ENCODE measurements at places on chromosomes 16 and 17.

DNA sequence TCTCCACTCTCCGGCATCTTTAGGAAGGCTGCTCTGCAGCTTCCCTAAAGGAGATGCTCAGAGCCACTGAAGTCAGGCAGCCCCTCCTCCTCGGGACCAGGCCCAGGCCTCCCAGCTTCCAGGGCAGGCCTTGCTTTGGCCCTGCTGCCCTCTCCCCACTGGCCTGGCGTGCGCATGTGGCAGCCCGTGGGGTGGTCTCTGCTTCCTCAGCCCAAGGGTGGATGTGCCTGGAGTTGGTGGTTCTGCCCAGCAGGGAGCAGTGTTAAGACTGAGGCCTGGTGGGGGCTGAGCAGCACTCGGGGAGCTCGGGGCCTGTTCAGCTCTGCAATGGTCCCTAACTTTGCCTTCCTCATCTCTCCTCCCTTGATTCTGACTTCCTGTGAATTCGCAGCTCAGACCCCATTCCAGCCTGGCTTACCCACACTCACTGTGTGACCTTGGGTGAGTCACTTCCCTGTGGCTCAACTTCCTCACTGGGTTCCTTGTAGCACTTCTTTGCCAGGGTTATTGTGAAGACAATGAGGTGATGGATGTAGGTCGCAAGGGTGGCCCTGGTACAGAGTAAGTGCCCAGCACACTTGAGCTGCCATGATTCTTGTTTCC, 63.2 kb downstream of the NKD1 start:
- no peak for DNase-seq

- DNase-seq = no peak
Measured at GRCh38 chr17:823501-823902, 41.3 kb downstream of the MRM3 start.

DNA sequence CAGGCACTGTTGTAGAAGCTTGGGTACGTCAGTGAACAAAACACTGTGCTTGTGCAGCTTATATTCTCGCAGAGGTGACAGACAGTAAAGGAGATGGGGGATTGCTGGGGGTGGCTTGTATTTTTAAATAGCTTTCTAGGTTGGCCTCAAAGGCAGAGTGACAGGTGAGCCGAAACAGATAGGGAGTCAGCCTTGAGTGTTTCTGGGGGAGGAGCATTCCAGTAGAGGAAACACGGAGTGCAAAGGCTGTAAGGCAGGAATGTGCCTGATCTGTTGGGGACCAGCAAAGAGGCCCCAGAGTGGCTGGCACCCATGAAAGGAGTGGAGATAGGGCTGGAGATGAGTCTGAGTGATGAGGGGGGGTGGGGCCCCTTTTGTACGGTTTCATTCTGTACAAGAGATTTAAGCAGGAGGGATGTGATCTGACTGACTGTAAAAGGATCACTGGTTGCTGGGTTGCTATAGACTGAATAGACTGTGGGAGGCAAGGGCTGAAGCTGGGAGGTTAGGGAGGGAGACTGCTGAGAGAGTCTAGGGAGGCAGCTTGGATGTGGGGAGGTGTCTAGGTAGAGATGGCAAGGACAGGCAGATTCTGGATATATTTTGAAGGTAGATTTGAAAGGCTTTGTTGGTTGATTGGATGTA, 15.2 kb downstream of the NUP93 start:
- DNase-seq = no peak

DNA sequence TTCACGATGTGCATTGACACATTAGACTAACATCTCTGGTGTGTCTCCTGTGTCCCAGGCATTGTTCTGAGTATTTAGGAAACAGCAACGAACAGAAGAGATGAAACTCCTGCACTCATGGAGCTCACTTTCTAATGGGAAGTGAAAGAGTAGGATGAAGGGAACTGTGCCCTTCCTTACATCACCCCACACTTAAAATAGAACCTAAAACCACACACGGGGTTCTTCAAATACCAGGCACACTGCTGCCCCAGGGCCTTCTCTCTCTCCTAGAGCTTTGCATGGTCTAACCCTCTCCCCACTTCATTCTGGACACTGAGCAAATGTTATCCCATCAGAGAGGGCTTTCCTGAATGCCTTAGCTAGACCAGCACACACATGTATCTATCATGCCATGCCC, 33.7 kb downstream of the TRIM25 start:
- DNase-seq = no peak

DNA sequence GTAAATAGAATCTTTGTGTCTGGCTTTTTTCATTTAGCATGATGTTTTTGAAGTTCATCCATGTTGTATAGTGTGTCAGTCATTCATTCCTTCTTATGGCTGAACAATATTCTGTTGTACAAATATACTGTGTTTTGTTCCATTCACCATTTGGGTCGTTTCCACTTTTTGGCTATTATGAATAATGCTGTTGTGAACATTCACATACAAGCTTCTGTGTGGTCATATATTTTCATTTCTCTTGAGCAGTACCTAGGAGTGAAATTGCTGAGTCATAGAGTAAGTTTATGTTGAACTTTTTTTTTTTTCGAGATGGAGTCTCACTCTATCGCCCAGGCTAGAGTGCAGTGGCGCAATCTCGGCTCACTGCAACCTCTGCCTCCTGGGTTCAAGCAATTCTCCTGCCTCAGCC, 32.3 kb upstream of the TAOK1 start:
- DNase-seq = no peak

GRCh38 chr16:3281222-3281820, 2.0 kb upstream of the ZNF263 start:
- DNase-seq = no peak

- DNase-seq = no peak
Measured at GRCh38 chr17:17108451-17109049, 66.3 kb downstream of the MPRIP start.
